Stimulated activated CD4-positive, alpha-beta T cell treated with anti-CD3 and anti-CD28 coated beads, Interleukin-15, amount 100 ng/mL, for 1 hour (primary cell): ENCODE measurements at places on chromosomes 7 and 10.

GRCh38 chr10:3685384-3685783, 99.6 kb downstream of the KLF6 start:
- DNase-seq = no peak

DNA sequence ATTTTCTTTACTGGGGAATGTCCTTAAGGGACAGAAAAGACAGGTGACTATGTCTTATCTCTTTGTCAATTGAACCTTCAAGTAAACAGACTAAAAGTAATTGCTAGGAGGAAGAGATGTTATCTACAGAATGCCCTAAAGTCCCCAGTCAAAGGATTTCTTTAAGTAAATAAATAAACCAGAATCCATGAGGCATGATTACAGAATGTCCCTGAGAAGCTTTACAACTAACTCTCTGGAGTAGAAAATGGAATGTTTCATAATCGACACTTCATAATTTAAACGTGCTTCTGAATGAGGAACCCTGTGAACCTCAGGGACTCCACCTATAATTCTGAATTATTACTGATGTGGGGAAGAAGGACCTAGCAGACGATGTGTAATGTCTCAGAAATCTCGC, 187.9 kb upstream of the IMMP2L start:
- DNase-seq = no peak

- no peak for DNase-seq
Observed at GRCh38 chr7:98628418-98628817, 11.3 kb downstream of the NPTX2 start.

- no peak for DNase-seq
Observed at GRCh38 chr10:126599949-126600682, 70.4 kb downstream of the C10orf90 start.

- DNase-seq = no peak
Observed at GRCh38 chr7:80334908-80335307, 177.0 kb downstream of the GNAT3 start.

- no peak for DNase-seq
Observed at GRCh38 chr7:47601119-47601880, 19.4 kb upstream of the TNS3 start.

DNA sequence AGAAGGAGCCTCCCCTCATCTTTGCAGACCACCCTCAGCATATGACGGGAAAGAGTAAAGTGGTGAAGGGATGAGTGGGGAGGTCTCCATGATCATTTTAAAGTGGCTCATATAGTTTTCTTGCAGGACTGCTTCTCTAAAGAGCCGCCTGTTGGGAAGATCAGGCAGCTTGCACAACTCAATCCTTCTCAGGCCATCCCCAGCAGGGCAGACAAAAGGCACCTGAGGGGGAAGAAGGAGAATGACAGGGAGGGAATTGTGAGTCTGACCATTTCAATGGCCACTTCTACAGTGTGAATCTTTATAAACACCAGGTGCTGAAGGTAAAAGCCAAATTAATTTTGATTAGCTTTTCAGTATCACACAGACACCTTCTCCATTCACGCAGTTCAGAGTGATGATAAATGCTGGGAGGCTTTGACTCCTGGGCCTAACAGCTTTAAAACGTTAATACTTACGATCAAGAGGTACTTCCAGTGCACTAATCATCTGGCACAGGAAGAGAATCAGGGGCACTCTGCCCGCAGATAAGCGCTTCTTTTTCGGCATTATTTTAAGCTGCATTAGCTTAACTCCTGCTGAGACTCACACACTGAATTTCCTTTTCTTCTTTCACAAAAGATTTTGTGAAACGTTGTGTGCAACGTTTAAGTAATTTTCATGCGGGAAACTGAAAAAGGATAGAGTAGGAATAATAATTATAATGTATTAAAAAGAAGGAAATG, 109.5 kb upstream of the LAMB4 start:
- no peak for DNase-seq

DNA sequence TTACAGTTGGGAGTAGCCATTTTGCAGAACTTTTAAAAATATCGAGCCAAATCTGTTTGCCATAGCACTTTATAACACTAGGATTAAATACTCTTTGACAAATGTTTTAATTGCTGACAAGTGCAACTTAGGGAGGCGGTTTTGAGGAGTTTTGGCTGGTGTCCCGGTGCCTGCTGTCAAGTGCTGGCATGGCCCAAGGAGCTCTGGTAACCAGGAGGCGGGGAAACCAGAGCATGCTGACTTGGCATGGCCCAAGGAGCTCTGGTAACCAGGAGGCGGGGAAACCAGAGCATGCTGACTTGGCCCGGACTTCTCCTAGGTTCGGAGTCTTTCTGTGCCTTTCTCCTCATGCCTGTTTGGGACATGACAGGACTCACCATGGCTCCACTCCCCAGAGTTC, 30.8 kb upstream of the ZNF32 start:
- DNase-seq = no peak

- DNase-seq = no peak
Observed at GRCh38 chr7:22771872-22772228, 44.9 kb downstream of the IL6 start.

DNA sequence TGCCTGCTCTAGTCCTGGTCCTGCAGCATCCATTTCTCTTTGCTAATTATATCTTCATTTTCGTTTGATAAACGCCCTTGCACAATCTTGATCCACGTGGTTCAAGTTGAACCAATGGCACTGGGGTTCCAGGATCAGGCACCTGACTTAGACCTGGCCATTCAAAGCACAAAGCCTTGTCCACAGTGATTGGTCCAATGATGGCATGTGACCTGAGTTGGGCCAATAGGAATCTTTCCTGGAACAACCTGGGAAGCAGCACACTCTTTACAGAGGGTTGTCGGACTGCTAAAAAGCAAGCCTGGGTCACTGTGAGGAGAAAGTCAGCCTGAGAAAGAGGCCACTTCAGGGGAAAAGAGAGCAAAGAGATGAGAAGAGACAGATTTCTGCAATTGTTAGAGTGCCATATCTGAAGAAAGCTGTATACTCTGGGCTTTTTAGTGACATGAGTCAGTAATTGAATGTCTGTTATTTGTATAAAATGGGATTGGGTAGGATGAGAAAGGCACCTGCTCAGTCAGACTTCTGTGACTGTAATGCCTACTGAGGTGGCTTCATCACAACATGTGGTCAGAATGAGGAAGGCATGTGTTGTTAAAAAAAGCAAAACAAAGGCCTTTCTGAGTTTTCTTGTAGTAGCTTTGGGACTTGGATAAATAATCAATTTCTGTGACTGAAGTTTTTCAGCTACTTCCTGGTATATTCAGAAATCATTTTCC, 4.4 kb upstream of the STEAP4 start:
- DNase-seq = no peak

GRCh38 chr10:11328264-11329061, 283.0 kb downstream of the USP6NL start:
- no peak for DNase-seq

- no peak for DNase-seq
Observed at GRCh38 chr10:44937196-44938005, 22.2 kb upstream of the RASSF4 start.

DNA sequence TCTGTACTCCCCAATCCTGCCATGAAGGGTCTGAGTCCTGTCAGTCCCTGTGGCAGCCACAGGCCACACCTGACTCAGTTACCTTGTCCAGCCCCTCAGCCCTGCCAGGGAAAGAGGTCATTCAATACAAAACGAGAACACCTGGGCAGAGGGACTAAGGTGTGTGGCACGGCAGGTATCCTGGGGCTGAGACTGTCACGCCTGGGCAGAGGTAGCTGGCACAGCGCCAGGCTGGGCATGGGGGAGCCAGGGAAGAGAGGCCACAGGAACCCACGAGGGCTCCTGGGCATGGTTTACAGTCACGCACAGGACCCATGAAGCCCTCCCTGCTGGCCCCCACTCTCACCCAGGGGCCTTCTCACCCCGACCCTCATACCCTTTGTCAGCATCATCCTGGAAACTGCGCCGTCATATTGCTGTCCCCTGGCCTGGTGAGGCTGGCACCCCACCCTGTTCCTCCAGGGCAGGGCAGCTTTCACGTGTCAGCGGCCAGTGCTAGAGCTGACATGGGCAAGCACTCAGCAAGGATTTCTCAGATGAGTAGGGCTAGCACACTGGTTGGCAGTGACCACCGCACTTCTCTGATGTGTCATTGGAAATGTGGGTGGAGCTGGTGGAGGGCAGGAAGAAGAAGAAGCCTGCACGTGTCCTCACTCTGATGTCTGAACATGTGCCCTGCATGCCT, 42.7 kb downstream of the LRRC18 start:
- DNase-seq = no peak

GRCh38 chr7:8343556-8343955, 81.6 kb upstream of the ICA1 start:
- no peak for DNase-seq

- no peak for DNase-seq
Observed at GRCh38 chr10:69285699-69286098, 7.4 kb downstream of the HK1 start.

DNA sequence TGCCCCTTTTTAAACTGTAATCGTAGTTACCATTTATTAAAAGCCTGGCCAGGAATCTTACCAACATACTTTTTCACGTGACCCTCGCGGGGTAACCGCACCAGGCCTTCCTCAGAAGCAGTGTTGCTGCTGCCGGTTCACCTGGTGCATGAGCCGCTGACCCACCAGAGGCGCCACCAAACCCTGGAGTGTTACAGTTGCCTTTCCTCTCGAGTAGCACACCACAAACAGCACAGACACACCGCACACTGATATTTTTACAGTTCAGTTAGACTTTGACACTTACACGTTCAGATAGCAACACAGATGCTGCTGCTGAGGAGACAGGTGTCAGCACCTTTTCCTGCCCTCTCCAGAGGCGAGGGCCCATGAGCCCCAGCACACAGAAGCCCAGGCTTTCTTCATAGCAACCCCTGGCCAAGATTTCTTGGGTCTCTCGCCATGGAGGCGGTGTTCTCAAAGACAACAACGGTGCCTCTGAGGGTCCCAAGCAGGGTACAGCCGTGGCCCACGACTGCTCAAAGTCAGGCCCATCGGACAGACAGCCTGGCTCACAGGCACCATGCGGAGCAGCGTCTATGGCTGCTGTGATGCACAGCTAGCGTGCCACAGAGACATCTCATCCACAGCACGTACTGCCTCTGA, 123.1 kb downstream of the DIP2C start:
- no peak for DNase-seq

- DNase-seq = no peak
Observed at GRCh38 chr10:64011912-64012714, 490.9 kb downstream of the REEP3 start.

- DNase-seq = no peak
Observed at GRCh38 chr10:53395449-53395848, 622.9 kb upstream of the MBL2 start.

- DNase-seq = no peak
Observed at GRCh38 chr7:106063692-106064091, 48.4 kb downstream of the SYPL1 start.

- DNase-seq = no peak
Observed at GRCh38 chr7:129986600-129986999, 33.8 kb upstream of the UBE2H start.

DNA sequence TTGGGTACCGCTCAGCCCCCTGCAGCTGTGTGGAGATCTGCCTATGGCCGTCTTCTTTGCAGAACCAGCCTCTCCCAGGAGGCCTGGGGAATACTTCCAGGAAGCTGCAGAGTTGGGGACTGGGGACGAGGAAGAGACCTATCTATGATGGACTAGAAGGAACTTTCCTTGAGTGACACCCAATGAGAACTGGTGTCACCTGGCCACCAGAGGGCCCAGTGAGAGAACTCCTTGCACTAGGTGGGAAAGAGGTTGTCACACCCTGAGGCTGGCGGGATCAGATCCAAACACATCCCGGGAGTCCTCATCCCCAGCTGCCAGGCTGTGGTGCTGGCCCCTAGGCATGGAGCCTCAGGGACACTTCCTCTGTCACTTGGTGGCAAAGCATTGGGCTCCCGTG, 4.9 kb upstream of the GRID2IP start:
- DNase-seq = no peak

- DNase-seq = no peak
Observed at GRCh38 chr7:25557930-25558329, 329.6 kb upstream of the NPVF start.

GRCh38 chr7:2701832-2702593, 14.0 kb downstream of the AMZ1 start:
- DNase-seq = no peak

- no peak for DNase-seq
Observed at GRCh38 chr7:39228946-39229345, 251.2 kb downstream of the POU6F2 start.

DNA sequence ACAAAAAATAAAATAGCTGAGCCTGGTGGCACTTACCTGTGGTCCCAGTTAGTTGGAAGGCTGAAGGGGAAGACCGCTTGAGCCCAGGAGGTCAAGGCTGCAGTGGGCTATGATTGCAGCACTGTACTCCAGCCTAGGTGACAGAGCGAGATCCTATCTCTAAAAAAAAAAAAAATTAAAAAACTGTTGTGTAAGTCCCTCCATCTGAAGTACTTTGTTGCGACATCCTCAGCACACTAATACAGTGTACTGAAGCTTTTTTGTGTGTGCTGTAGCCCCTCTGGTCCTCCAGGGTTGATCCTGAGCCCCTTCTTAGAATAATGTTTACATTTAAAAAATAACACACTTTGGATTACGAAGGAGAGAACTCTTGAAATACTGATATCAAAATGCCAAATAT, 71.3 kb downstream of the PFKFB3 start:
- DNase-seq = no peak

DNA sequence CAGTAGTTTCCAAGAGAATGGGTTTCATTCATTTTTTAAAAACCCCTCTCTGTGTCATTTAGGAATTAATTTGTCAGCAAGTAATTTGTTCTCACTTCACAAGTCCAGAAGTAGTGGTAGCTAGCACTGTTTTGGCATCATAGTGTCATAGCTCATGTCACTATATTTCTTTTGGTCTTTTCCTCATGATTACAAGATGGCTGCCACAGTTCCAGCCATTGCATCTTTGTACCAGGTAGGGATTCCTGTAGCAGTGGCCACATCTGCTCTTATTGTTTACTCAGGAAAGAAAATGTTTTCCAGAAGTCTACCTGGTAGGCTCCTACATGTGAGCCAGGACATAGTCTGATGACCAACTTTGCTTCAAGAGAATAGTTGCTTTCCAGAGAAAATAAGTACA, 16.2 kb downstream of the GALNT17 start:
- DNase-seq = no peak

DNA sequence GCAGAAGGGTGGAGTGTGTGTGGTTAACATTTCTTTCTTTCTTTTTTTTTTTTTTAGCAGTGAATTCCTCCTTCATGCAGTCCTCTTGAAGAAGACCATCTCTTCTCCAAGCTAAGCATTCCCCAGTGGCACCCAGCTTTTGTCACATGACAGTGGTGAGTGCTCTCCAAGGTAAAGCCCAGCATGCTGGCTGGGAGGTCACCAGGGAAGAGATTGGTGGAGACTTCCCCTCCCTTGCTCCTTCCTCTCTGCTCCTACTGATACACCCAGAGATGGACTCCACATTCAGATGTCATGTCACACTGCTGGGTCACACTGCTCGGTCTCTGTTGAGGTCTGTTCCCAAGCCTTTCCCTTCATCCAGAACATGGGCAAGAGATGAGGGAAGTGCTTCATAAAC, 55.3 kb downstream of the FRMPD2 start:
- DNase-seq = no peak

- DNase-seq = no peak
Observed at GRCh38 chr10:77197544-77197943, 440.1 kb downstream of the KCNMA1 start.
